ENCODE measurements at places on chromosomes 6 and 20. TPM values are rescaled to one million over a fixed set of nuclear protein-coding genes. Genes with fewer than 3 reads are reported as not detected.

GRCh38 chr20:16828666-16829305 is 80.6 kb downstream of the OTOR start:
- H3K27me3 ChIP-seq = no peaks in the 10 kb centered on the region
- H3K36me3 ChIP-seq = no peaks in the 10 kb centered on the region
- DNase-seq = peak; percentile 3
- no peaks in the 10 kb centered on the region for H3K4me1 ChIP-seq

DNA sequence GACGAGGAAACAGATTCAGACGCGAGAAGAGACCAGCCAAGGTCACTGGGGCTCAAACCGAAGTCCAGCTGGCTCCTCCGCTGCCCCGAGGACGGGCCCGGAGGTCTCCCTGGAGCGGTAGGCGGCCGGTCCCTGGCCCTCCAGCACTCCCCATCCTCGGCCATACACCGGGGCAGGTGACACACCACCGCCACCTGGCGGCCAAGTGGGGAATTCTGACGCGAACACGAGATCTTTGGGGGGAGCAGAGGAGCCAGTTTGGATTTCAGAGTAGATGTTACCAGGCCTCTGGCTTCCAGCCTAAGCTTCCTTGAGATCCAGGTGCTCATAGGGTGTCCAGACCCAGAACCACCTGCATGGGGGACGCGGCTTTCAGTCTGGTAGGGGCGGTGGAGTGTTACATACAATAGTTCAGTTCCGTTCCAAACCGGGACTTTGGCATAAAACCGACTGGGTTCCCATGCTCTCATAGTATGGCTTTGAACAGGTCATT is 16.1 kb downstream of the BPIFB1 start:
- DNase-seq = peak; percentile 83
- H3K36me3 ChIP-seq = no peaks in the 10 kb centered on the region
- no peak overlapping the region for H3K27ac ChIP-seq
- peaks cover 2% of the 10 kb centered on the region for H3K4me1 ChIP-seq
- H3K27me3 ChIP-seq = no peaks in the 10 kb centered on the region

DNA sequence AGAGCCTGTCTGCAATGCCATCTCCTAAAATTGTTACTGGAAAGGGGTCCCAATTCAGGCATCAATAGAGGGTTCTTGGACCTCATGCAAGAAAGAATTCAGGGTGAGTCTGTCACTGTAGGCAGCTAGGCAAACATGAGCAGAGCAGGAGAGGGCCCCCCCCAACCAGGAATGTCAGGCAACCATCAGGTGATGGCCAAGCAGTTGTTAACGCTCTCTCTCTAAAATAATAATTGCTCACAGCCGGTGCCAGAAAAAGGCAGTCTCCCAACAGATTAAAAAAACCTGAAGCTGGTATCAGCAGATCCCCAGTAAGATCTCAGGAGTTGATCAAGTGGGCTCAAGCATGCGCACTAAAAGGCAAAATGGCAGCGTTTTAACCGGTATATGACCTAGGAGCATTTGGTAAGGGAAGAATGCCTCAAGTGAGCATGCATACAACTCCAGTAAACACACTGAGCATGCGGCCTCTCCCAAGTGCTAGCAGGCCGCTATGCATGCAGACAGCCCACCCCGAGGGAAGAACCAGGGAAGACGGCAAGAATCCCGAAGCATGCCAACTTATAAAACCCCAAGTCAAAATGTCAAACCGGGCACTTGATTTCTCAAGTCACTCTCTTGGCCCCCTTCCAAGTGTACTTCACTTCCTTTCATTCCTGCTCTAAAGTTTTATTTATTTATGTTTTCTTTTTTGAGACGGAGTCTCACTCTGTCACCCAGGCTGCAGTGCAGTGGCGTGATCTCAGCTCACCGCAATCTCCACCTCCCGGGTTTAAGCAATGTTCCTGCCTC is 44.0 kb upstream of the RNGTT start:
- no peaks in the 10 kb centered on the region for H3K27me3 ChIP-seq
- H3K27ac ChIP-seq = no peak overlapping the region
- peak overlapping the region; percentile 35 for H3K4me3 ChIP-seq
- DNase-seq = no peak
- no peaks in the 10 kb centered on the region for H3K4me1 ChIP-seq
- no peaks in the 10 kb centered on the region for H3K36me3 ChIP-seq

DNA sequence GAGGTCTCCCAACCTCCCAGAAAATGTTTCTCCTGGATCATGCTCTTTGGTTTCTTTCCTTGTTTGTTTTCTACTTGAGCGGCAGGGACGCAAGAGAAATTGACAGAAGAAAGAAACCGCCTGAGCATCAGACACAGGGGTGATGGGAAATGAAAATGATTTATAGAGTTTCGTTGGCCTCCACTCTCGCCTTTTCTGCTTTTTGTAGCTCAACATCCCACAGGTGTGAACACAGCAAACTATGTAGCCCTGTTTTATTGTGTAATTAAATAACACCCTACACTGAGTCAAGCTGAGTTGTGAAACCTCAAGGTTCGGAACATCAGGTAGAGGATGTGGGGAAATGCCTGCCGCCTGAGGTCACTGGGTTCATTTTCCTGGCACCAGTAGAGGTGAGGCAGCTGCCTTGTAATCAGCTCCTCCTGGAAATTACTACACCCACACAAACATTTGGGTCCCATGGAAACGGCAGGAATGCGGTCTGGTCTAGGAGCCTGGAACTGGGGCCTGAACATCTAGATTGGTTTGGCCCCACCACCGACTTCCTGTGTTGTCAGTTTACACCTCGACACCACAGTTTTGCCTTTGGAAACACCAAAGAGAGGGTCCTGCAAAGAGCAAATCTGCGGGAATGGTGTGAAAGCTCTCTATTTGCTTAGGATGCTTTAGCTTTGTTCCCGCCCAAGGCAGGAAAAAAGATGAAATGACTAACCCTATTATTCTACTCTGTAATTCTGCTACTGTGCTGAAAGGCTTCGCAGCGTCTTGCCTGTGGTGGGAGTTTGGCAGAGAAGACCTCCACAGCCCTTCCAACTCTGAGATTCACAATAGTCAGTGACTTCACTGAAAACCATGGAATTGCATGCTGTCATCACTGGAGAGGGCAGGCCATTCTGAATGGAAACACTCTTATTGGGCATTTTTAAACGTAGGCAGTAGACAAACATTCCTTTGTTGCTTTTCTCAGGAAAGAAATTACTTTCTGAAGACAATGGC is 53.0 kb downstream of the ADAT2 start:
- H3K36me3 ChIP-seq = no peaks in the 10 kb centered on the region
- no peak overlapping the region for H3K27ac ChIP-seq
- DNase-seq = peak; percentile 92
- no peaks in the 10 kb centered on the region for H3K4me1 ChIP-seq
- no peak overlapping the region for H3K4me3 ChIP-seq

DNA sequence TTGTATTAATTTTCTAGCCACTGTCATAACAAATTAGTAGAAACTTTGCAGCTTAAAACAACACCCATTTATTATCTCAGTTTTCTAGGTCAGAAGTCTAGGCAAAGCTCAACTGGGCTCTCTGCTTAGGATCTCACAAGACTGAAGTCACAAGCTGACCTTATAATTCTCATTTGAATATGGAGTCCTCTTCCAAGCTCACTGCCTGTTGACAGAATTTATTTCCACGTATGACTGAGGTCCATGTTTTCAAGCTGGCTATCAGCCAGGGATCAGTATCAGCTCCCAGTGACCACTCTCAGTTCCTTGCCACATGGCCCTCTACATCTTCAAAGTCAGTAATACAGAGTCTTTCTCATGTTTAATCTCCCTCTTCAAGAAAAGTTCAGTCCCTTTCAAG is 11.7 kb upstream of the HLA-DQB2 start:
- no peak overlapping the region for H3K4me3 ChIP-seq
- no peaks in the 10 kb centered on the region for H3K4me1 ChIP-seq
- H3K27ac ChIP-seq = no peak overlapping the region
- no peak for DNase-seq
- H3K36me3 ChIP-seq = no peaks in the 10 kb centered on the region
- no peaks in the 10 kb centered on the region for H3K27me3 ChIP-seq

DNA sequence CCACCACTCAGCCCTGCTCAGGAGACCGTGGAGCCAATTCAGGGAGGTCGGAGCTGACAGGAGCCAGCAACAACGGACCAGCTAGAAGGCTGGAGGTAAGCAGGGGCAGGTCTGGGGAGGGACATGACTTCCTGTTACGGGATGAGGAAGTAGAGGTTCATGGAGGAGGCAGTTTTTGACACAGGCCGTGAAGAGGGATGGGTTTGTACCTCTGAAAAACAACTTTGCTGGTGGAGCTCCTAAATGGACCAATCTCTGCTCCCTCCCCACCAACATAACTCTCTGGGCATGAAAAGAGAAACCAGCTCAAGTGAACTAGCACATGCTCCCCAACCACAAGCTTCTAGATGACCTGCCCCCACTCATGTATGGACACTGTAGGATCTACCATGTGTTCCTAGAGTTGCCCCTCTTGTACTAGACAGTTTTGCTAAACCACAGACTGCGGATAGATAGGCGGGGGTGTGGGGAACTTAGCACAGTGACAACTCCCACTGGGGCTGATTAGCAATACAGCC is 31.4 kb downstream of the RALGAPA2 start:
- peak; percentile 6 for DNase-seq
- peaks cover 2% of the 10 kb centered on the region for H3K36me3 ChIP-seq
- H3K4me3 ChIP-seq = no peak overlapping the region
- no peak overlapping the region for H3K27ac ChIP-seq

DNA sequence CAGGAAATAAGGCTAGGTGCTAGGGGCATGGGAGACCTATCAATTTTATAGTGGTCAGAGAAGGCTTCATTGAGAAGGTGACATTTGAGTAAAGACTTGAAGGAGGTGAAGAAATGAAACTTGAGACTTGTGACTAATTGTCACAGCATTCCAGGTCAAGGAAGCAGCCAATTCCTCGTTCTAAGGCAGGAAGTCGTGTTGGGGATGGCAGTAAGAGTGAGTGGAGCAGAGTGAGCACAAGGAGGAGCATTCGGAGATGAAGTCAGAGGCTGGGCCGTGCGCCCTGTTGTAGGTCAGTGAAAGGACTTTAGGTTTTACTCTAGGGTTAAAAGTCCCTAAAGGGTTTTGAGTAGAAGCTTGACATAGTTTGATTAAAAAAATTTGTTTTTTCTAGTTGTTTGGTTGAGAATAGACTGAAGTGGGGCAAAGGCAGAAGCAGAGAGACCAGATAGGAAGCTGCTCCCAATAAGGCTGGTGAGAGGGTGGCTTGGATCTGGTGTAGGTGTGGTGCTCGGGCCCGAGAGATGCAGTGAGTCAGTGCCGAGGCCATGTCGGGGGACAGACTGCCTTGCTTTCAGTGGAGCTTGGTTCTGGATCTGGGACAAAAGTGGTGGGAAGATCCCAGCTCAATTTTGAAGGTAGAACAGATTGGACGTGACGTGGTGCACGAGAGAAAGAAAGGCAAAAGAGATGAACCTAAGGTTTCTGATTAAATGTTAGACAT is 2.6 kb upstream of the RSPH3 start:
- no peak overlapping the region for H3K27ac ChIP-seq
- no peaks in the 10 kb centered on the region for H3K27me3 ChIP-seq
- H3K4me1 ChIP-seq = no peaks in the 10 kb centered on the region
- H3K4me3 ChIP-seq = no peak overlapping the region
- no peaks in the 10 kb centered on the region for H3K36me3 ChIP-seq

GRCh38 chr6:170000071-170000843 is 248.8 kb downstream of the ERMARD start:
- no peaks in the 10 kb centered on the region for H3K4me1 ChIP-seq
- H3K27ac ChIP-seq = no peak overlapping the region
- H3K36me3 ChIP-seq = no peaks in the 10 kb centered on the region
- H3K4me3 ChIP-seq = no peak overlapping the region
- H3K27me3 ChIP-seq = no peaks in the 10 kb centered on the region
- DNase-seq = peak; percentile 1

DNA sequence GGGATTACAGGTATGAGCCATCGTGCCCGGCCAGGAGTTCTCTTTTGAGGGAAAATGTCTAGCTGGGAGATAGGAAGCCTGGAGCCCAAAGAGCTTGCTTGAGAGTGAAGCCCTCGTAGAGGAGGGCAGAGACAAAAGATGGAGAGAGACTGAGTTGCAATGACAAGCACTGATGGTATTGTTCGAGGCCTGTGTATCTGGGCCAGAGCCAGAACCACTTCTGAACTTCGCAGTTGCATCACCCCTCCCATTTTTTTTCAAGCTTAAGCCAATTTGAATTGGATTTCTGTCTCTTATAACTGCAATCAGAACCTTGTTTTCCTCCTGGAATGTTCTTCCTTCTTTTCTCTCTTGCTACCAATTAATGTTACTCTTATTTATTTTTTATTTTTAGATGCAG is 83.1 kb downstream of the KCNB1 start:
- no peaks in the 10 kb centered on the region for H3K4me1 ChIP-seq
- no peak overlapping the region for H3K4me3 ChIP-seq
- no peak overlapping the region for H3K27ac ChIP-seq
- H3K36me3 ChIP-seq = no peaks in the 10 kb centered on the region
- DNase-seq = no peak

GRCh38 chr6:132279592-132280139 is 121.6 kb downstream of the MOXD1 start:
- peak; percentile 90 for DNase-seq
- no peak overlapping the region for H3K27ac ChIP-seq
- no peaks in the 10 kb centered on the region for H3K36me3 ChIP-seq
- H3K4me1 ChIP-seq = no peaks in the 10 kb centered on the region

DNA sequence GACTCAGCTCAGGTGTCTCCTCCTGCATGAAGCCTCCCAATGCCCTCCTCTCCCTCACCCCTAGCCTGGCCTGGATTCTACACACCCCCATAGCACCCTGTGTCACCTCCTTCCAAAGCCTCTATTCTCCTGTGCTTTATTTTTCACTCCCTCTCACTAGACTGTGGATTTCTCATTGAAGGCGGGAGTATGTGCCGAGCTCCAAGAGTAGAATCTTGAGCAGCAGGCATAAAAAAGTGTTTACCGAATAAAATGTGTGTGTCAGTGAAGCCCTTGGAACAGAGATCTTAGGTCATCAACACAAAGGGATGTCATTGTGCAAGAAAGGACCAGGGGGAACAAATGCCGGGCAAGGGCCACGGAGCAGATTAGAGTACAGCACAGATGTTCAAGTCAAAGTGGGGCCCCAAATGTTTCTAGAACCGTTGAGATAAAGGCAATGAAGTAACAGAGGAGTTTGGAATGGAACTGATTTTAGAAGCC is 106.1 kb upstream of the TMEM170B start:
- H3K36me3 ChIP-seq = no peaks in the 10 kb centered on the region
- no peaks in the 10 kb centered on the region for H3K27me3 ChIP-seq
- no peak for DNase-seq
- H3K27ac ChIP-seq = no peak overlapping the region
- no peak overlapping the region for H3K4me3 ChIP-seq

GRCh38 chr6:10297832-10298231 is 117.0 kb downstream of the TFAP2A start:
- H3K27ac ChIP-seq = no peak overlapping the region
- no peaks in the 10 kb centered on the region for H3K4me1 ChIP-seq
- no peak overlapping the region for H3K4me3 ChIP-seq
- DNase-seq = no peak
- no peaks in the 10 kb centered on the region for H3K27me3 ChIP-seq

STMND1 gene
- not detected for total RNA-seq

PGC gene
- not detected for total RNA-seq

EDN1 gene
- 16.6 TPM for total RNA-seq

NTSR1 gene
- 0.09 TPM for total RNA-seq

PABPC1L gene
- 48.6 TPM for total RNA-seq

AURKA gene
- total RNA-seq = 2.7 TPM

PPP1R11 gene
- total RNA-seq = 71.6 TPM

ATP9A gene
- 40.2 TPM for total RNA-seq

TMC2 gene
- not detected for total RNA-seq

WFDC5 gene
- 1.0 TPM for total RNA-seq

ULBP3 gene
- 5.0 TPM for total RNA-seq

All from kidney (tissue), 22 donors.